Dermis microvascular lymphatic vessel endothelial cell (primary cell): ENCODE measurements at places on chromosomes 1 and 21. TPM values are rescaled to one million over a fixed set of nuclear protein-coding genes. Genes with fewer than 3 reads are reported as not detected.

DNA sequence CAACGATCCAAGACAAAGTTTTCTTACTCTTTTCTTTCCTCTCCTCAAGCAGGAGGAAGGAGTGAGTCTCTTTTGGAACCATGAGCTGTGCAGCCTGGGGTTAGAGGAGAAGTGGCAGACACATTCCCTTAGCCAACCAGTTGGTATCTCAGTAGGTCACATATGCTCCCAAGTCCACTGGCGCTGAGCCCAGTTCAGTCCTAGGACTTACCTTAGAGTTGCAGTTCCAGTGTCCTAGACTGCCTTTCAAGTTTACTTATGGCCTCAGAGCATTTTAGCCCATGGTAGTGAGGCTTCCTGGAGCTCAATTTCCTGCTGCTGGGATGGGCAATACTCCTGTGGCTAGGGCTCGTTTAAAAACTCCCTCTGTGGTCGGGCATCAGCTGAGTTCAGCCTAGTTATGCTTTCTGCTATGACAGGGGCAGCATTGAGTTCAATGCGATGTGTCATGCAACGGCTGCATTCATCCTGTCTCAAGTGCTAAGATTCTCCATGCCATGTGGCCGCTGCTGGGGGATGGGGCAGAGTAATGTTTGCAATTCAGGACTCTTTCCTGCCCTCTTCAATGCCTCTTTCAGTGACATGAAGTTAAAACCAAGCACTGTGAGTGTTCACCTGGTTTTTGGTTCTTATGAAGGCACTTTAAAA, 103.8 kb downstream of the LRRC7 start:
- no peak for DNase-seq

The KLF17 gene
- total RNA-seq, result not detected in 2 replicates

GRCh38 chr1:2108213-2108876, 58.1 kb downstream of the PRKCZ start:
- no peak for DNase-seq

The AIM2 gene
- not detected in 2 replicates for total RNA-seq
